Lung (tissue), 17 donors: ENCODE measurements at places on chromosomes 6 and 20.

GRCh38 chr20:14888134-14888533 lies 550.7 kb upstream of the FLRT3 start:
- H3K27me3 ChIP-seq: no peaks in the 10 kb centered on the region
- no peak overlapping the region for H3K4me3 ChIP-seq
- no peak overlapping the region for H3K27ac ChIP-seq
- DNase-seq: peak; percentile 83
- H3K4me1 ChIP-seq: no peaks in the 10 kb centered on the region
- H3K36me3 ChIP-seq: no peaks in the 10 kb centered on the region

DNA sequence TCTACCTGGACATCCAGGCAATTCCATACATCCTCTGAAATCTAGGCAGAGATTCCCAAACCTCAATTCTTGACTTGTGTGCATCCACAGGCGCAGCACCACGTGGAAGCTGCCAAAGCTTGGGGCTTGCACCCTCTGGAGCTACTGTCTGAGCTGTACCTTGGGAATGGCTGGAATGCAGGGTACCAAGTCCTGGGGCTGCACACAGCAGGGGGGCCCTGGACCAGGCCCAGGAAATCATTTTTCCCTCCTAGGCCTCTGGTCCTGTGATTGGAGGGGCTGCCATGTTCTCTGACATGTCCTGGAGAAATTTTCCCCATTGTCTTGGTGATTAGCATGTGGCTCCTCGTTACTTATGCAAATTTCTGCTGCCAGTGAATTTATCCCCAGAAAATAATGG lies 391.9 kb upstream of the CHD6 start:
- no peak overlapping the region for H3K27ac ChIP-seq
- no peak overlapping the region for H3K4me3 ChIP-seq
- H3K4me1 ChIP-seq: no peaks in the 10 kb centered on the region
- H3K27me3 ChIP-seq: no peaks in the 10 kb centered on the region

DNA sequence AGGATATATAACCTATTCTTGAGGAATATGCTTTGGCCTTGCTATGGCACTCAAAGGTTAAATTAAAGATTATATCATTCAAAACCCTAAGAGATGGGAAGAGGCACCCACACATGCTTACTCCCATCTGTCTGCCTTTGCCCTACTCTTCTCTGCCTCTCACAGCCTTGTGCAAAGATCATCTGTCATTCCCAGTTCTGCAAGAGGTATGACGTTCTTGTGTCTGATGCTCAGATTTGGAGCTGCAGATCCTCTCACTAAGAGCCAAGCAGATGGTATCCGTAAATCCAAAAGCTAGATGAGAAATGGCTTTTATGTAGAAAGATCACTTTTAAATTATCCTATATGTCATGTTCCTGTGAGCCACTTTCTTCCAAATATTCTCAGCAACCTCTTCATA lies 112.0 kb downstream of the GPR63 start:
- no peak overlapping the region for H3K27ac ChIP-seq
- H3K4me3 ChIP-seq: no peak overlapping the region
- no peaks in the 10 kb centered on the region for H3K27me3 ChIP-seq

DNA sequence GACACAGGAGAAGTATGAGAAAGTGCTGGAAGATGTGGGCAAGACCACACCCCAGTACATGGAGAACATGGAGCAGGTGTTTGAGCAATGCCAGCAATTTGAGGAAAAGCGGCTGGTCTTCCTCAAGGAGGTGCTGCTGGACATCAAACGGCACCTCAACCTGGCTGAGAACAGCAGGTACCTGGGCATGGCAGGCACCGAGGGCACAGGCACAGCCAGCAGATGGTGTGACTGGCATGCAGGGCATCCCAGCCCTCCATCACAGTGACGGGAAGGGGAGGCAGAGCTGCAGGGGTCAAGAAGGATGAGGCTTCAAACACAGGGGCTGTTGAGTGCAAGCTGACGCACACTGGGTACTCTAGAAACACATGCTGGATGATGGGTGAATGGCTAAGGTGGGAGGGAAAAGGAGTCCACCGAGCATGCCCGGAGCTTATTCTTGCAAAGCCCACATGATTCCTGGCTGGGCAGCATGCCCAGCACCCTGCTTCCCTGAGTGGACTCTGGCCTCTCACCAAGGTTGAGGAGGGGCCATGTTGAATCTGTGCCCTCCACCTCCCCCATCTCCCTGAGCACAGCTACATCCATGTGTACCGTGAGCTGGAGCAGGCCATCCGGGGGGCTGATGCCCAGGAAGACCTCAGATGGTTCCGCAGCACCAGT lies 26.3 kb downstream of the SPDEF start:
- DNase-seq: no peak
- no peaks in the 10 kb centered on the region for H3K4me1 ChIP-seq
- H3K27ac ChIP-seq: no peak overlapping the region
- H3K4me3 ChIP-seq: no peak overlapping the region
- no peaks in the 10 kb centered on the region for H3K27me3 ChIP-seq
- no peaks in the 10 kb centered on the region for H3K36me3 ChIP-seq

DNA sequence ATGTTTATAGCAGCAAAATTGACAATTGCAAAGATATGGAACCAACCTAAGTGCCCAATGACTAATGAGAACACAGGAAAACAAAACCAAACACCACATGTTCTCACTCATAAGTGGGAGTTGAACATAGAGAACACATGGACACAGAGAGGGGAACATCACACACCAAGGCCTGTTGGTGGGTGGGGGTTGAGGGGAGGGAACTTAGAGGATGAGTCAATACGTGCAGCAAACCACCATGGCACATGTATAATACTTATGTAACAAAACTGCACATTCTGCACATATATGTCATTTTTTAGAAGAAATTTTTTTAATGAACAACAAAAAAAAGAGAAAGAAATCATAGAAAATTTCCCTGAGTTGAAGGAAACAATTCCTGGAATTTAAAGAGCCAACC lies 3.9 kb downstream of the EPM2A start:
- peaks cover 5% of the 10 kb centered on the region for H3K4me1 ChIP-seq
- H3K27me3 ChIP-seq: no peaks in the 10 kb centered on the region
- H3K36me3 ChIP-seq: no peaks in the 10 kb centered on the region
- no peak for DNase-seq

- no peaks in the 10 kb centered on the region for H3K36me3 ChIP-seq
- no peaks in the 10 kb centered on the region for H3K27me3 ChIP-seq
Observed at GRCh38 chr6:4971851-4972250, 32.0 kb downstream of the RPP40 start.

DNA sequence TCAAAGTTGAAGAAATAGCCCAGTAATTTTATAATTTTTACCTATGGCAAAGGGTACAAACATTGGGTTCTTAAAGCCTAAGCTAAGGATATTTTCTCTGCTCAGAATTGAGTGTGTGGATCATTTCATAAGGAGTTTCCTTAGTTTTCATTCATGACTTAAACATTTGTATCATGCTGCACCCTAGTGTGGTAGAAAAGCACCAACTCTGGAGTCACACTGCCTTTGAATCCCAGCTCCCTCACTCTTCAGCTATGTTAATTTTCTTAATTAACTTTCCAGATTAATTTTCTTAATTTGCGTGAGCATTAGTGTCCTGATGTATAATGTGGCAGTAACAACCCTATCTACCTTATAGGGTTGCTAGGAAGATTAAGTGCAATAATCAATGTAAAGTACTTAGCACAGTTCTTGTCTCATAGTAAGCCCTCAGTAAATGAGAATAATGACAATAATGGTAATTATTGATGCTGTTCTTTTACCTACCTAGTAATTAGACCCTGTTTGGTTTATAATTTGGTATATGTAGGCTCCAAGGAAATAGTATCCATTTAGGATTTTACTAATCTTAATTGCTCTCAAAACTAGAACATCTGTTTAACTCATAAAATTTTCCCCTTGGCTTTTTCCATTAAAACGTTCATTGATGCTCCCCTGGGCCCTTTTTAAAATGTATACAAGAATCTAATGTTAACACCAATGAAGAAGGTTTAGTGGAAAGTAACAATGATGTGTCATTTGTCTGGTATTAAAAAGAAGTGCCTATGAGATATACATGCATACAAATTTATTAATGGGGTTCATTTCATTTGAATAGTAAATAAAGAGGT lies 31.6 kb downstream of the DSE start:
- H3K4me1 ChIP-seq: peaks cover 2% of the 10 kb centered on the region
- no peak overlapping the region for H3K4me3 ChIP-seq
- peaks cover 5% of the 10 kb centered on the region for H3K36me3 ChIP-seq
- no peaks in the 10 kb centered on the region for H3K27me3 ChIP-seq
- H3K27ac ChIP-seq: no peak overlapping the region
